Stimulated activated CD4-positive, alpha-beta T cell treated with anti-CD3 and anti-CD28 coated beads, Interleukin-4, amount 100 ng/mL, for 48 hours (primary cell): ENCODE measurements at places on chromosomes 1 and 21.

DNA sequence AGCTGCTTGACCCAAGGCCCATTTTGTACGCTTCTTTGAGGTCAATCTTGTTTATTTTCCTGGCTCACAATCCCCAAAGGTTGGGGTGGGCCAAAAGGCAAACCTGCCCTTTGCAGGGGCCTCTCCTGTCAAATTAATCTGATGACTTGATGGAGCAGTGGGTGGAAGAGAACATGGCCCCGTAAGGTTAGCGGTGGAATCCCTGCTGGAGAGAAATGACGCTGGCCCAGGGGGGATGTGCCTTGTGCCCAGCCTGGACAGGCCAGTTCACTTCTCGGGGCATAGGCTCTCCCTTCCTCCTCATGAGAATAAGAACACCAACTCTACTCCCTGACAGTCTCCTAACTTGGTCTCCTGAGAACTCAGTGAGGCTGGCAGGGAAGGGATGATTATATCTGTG lies 40.5 kb downstream of the C1orf198 start:
- DNase-seq = no peak

GRCh38 chr1:163842571-163842970 lies 520.8 kb downstream of the NUF2 start:
- no peak for DNase-seq

DNA sequence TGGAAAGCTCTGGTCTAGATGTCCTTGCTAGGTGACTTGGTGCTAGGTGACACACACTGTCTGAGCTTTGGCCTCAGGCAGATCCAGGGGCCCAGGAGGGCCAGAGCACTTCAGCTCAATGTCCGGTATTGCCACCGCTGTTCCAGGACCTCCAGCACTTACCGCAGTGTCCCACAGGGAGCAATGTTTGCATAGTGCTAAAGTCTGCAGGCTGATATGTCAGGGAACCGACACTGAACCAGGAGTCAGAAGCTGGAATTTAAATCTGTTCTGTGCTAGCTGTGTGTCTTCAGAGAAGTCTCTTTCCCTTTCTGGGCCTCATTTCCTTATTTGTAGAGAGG lies 19.3 kb downstream of the DHCR24 start:
- DNase-seq = no peak

DNA sequence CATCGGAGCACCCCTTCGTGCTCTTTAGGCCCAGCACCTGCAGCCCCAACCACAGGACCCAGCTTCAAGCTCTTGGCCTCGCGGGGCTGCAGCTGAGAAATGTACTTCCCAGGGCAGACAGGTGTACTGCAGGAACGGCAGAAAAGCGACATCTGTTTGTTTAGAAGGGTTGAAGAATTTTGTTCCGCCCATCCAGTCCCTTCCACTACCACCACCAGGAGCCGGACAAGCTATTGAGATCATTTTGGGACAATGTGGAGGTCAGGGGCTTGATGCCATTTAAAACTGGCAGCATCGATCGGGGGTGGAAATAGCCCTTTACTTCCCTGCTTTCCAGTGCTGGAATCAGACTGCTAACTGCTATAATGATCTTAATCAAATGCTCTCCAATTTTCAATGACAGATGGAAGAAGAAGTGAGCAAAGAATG lies 1.7 kb downstream of the SERTAD4 start:
- DNase-seq = no peak

DNA sequence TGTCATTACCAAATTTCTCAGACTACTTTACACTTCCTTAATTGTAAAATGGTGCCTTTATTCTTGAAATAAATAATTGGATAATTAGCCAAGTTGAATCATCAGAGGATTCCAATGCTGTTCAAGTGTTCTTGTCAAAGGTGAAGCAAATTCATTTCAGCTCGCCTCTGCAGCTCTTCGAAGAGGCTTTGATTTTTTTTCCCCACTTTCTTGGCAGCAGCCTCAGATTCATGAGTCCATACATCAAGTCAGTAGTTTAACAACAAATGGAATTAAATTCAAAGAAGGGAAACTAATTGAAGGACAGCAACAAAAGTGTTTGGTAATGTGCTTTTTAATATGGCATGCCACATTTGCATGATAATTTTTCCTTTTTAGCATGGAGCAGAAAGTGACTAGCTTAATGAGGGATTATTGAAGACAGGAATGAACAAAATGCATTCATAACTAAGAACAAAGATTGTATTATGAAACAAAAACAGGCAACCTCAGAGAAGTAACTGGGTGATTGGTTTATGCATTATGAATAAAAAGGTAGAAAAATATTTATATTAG lies 239.0 kb downstream of the USH2A start:
- no peak for DNase-seq
